NCI-H774 (cell line): ENCODE measurements at places on chromosomes 12 and 14.

DNA sequence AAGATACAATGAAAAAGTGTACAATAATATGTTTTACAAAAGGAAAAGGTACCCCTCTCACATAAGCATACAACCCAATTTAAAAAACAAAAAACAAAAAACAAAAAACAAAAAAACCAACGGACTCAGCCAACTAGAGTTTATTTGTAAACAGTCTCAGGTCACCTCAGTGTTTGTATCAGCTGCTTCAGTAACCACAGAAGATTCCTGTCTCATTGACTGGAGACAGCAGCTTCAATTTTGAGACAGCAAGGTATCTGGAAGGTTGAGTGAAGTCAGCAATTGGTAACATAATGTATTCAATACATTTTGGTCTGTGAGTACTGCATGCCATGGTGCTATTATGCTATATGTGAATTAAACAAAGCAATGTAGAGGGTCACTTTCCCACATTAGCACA, 201.7 kb downstream of the AKAP6 start:
- no peak for DNase-seq

GRCh38 chr12:117662220-117662619, 300.8 kb upstream of the NOS1 start:
- no peak for DNase-seq

DNA sequence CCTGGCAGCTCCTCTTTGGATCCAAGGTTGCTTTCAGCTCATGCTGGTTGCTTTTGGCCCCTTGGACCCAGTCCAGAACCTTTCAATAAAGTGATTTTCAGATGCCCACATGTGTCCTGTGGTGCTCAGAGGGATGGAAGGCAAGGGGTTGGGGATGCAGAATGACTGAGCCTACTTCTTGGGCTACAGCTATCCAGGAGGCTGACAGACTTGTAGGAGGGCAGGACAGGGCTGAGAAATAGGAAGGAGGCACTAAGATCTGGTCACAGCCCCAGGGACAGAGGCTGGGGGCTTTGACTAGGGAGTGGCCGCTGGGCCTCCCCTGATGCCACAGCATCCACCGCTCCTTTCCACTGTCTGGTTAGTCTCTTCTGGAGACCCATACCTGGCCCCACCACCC, 1.2 kb upstream of the HOXC11 start:
- no peak for DNase-seq

DNA sequence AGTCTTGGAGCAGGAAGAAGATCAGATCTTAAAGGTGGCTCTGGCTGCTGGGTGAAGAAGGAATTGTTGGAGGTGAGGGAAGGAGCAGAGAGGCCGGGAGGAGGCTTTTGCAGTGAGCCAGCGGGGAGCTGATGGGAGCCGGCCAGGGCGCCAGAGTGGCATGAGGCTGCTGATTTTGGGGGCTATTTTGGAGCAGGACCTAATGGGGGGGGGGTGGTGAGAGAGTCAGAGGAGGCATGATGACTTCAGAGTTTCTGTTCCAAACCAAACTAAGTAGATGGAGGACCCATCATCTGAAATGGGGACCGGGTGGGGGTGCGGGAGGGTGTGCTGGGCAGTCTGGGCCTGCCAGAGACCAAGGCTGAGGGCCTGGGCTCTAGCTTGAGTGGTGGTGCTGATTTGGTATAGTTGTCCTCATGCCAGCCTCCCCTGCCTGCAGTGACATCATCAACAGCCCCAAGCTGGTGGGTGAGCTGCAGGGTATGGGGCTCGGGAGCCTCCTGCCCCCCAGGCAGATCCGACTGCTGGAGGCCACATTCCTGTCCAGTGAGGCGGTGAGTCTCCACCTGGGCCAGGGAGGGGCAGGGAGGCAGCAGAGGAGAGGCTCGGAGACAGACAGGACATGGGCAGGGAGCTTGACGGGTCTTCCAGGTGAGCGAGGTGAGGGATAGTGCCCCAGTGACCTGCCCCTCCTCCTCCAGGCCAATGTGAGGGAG, 6.2 kb downstream of the TNFAIP2 start:
- no peak for DNase-seq

DNA sequence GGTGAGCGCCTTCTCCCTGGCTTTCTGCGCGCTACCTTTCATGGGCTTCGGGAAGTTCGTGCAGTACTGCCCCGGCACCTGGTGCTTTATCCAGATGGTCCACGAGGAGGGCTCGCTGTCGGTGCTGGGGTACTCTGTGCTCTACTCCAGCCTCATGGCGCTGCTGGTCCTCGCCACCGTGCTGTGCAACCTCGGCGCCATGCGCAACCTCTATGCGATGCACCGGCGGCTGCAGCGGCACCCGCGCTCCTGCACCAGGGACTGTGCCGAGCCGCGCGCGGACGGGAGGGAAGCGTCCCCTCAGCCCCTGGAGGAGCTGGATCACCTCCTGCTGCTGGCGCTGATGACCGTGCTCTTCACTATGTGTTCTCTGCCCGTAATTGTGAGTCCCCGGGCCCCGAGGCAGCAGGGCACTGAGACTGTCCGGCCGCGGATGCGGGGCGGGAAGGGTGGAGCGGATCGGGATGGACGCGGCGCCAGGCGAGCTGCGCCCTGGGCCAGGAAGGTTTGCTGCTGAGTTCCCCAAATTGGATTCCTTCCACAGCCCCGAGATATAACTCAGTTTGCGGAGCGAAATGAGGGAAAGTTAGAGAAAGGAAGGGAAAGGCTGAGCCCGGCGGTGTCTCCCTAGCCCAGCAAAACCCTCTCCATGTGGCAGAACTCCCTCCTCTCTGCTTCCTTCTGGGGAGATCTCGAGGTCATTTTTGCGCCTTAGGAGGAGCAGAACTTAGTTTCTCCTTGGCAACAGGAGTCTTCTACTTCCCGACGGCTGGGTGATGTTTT, 972 bp downstream of the PTGDR start:
- DNase-seq = no peak

DNA sequence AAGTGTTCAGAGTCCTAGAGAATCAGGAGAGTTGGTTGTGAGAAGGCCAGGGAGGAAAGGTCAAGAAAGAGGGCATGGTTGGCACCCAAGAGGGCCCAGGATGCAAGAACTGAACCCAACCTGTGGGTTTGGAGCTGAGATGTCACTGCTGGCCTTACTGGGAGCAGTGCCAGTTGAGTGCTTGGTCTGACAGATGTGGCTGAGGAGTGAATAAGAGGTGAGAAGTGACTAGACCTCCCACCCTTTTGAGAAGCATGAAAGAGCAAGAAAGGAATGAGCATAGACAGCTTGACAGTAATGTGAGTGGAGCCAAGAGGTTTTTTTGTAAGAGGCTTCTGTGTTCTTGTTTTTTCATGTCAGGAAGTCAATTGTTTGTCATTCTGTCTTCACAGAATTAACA, 95.3 kb downstream of the FGD4 start:
- no peak for DNase-seq

DNA sequence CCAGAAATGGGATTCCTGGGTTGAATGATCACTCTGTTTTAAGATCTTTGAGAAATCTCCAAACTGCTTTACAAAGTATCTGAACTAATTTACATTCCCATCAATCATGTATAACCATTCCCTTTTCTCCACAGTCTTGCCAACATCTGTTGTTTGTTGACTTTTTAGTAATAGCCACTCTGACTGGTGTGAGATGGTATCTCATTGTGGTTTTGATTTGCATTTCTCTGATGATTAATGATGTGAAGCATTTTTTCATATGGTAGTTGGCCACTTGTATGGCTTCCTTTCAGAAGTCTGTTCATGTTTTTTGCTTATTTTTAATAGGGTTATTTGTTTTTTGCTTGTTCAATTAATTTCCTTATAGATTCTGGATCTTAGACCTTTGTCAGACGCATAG, 211.8 kb upstream of the AVPR1A start:
- DNase-seq = peak; percentile 60

GRCh38 chr14:21712036-21712435, 38.4 kb upstream of the OR4E1 start:
- no peak for DNase-seq

DNA sequence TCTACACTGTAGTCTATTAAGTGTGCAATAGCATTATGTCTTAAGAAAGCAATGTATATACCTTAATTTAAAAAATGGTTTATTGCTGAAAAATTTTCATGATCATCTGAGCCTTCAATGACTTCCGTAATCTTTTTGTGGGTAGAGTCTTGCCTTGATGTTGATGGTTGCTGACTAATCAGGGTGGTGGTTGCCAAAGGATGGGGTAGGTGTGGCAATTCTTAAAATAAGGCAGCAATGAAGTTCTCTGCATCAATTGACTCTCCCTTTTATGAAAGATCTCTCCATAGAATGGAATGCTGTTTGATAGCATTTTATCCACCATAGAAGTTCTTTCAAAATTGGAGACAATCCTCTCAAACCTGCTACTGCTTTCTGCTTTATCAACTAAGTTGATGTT, 41.1 kb downstream of the BBS10 start:
- DNase-seq = no peak

DNA sequence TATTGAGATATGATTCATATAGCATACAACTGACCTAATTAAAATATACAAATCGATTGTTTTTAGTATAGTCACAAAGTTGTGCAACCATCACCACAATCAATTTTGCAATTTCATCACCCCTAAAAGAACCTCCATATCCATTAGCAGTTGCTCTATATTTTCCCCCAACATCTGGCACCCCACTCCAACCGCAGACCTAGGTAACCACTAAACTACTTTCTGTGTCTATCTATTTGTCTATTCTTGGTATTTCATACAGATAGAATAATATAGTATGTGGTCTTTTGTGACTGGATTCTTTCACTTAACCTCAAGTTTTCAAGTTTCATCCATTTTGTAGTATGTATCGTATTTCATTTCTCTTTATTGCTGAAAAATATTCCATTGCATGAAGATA, 126.0 kb upstream of the CRY1 start:
- DNase-seq = no peak

DNA sequence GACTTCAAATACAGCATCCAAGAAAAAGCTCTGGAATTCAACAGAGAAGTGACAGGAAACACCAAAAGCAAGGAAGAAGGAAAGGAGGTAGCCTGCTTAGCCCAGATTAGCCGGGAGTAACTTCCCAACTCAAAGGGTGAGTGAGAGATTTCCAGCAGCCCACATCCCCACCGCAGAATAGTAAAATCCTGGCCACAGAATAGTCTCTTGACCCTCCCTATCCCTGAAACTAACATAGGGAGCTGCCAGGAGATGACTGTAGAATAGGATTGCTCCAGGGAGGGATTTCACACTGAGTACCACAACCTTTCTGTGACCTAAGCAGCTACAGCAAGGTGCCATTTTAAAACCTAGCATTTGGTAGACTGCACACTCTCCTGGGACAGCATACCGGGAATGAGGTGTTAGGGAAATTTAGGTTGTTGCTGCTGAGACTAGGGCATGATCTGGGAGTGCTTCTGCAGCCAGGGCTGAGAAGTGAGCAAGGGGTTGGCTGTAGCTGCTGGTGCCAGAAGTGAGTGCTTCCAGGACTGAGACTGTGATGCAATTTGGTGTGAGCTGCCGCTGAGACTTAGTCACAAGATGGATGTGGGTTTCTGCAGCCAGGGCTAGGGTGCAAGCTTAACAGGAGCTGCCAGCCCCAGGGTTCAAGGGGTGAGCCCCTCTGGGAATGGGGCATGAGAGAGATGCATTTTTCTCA, 66.0 kb downstream of the TMTC3 start:
- DNase-seq = no peak

GRCh38 chr12:120110550-120111501, 5.7 kb downstream of the RAB35 start:
- no peak for DNase-seq

- no peak for DNase-seq
Observed at GRCh38 chr14:99468081-99468480, 12.6 kb downstream of the SETD3 start.

- DNase-seq = no peak
Observed at GRCh38 chr12:11623382-11623781, 26.1 kb upstream of the ETV6 start.

- DNase-seq = no peak
Observed at GRCh38 chr14:85566603-85567002, 36.7 kb downstream of the FLRT2 start.

GRCh38 chr14:24441485-24441884, 1.1 kb downstream of the SDR39U1 start:
- no peak for DNase-seq

GRCh38 chr14:32407130-32407529, 78.0 kb downstream of the AKAP6 start:
- DNase-seq = no peak

- no peak for DNase-seq
Observed at GRCh38 chr12:4118017-4118510, 155.5 kb upstream of the CCND2 start.

- no peak for DNase-seq
Observed at GRCh38 chr14:99512110-99512449, 30.9 kb downstream of the CCNK start.

DNA sequence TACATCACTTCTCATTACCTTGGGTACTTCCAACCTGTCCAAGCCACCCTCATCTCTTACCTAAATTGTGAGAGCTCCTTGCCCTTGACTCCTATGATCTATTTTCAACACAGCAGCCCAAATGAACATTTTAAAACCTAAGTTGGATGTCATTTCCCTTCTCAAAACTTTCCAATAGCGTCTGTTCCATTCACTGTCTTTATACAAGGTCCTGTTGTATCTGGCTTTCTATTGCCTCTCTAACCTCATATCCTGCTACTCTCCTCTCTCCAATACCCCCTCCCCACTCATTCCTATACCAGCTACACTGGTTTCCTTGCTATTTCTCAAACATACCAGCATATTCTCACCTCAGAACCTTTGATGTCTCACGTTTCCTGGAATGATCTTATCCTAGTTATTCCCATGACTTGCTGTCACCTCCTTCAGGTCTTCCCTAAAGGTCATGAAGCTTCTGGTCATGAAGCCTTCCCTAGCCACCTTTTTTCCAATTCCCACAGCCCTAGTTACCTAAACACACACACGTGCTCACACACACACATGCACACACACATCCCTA, 4.1 kb upstream of the KANSL2 start:
- DNase-seq = no peak

DNA sequence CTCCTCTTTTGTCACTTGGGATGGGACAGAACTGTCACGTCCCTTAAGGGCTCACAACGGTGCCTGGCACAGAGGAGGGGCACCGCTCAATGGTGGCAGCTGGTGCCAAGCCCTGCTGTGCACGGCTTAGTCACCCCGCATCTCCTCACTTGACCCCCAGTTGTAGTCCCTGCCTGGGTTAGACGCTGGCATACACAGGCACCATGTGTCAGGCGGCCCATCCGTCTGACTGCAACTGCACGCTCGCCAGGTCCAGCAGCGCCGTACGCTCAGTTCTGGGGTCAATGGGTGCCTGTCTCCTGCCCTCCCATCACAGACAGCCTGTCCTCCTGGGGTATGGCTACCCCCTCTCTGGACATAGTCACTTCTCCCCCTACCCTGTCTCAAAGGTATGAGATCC, 1.6 kb upstream of the PACS2 start:
- DNase-seq = no peak

GRCh38 chr12:14239350-14239934, 126.0 kb upstream of the ATF7IP start:
- DNase-seq = no peak

DNA sequence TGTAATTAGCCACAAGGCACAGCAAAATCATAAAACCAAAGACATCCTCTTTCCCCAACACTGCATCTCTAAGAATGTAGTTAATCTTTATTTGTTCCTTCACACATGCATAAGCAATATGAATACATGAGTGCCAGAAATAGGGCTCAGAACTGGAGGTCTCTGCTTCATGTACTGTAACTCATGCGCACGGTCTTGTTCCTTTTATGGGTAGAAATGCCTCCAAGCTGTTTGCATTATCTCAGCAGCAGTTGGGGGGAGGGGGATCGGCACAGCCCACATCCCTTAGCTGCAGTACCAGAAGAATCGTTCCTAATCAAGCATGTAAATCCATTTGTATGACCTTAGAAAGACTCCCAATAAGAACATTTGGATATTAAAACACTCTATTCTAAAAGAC, 20.0 kb downstream of the RHOJ start:
- no peak for DNase-seq
